ENCODE measurements at places on chromosomes 3 and 15. TPM values are rescaled to one million over a fixed set of nuclear protein-coding genes. Genes with fewer than 3 reads are reported as not detected.

GRCh38 chr3:184440151-184440550, 60.3 kb downstream of the CHRD start:
- DNase-seq, result no peak
- H3K4me3 ChIP-seq, result no peak overlapping the region
- no peak overlapping the region for H3K27ac ChIP-seq
- H3K36me3 ChIP-seq, result no peaks in the 10 kb centered on the region

The CDCP1 gene
- 2.5 TPM for total RNA-seq

- no peaks in the 10 kb centered on the region for H3K36me3 ChIP-seq
- H3K4me1 ChIP-seq, result no peaks in the 10 kb centered on the region
- DNase-seq, result no peak
- no peak overlapping the region for H3K4me3 ChIP-seq
- H3K27ac ChIP-seq, result no peak overlapping the region
- peaks cover 36% of the 10 kb centered on the region for H3K27me3 ChIP-seq
These were observed 445.9 kb upstream of the PROK2 start for GRCh38 chr3:72230774-72231379.

GRCh38 chr15:87703327-87704111, 553.0 kb downstream of the NTRK3 start:
- DNase-seq, result no peak
- no peak overlapping the region for H3K27ac ChIP-seq
- H3K36me3 ChIP-seq, result no peaks in the 10 kb centered on the region
- H3K27me3 ChIP-seq, result no peaks in the 10 kb centered on the region
- no peak overlapping the region for H3K4me3 ChIP-seq
- no peaks in the 10 kb centered on the region for H3K4me1 ChIP-seq

The PLIN1 gene
- under 0.01 TPM for total RNA-seq

- H3K27ac ChIP-seq, result peak overlapping the region; percentile 35
- DNase-seq, result peak; percentile 66
- peaks cover 15% of the 10 kb centered on the region for H3K4me1 ChIP-seq
- no peaks in the 10 kb centered on the region for H3K36me3 ChIP-seq
- no peaks in the 10 kb centered on the region for H3K27me3 ChIP-seq
These were observed 461.8 kb downstream of the MAGI1 start for GRCh38 chr3:65576966-65577365.

- H3K36me3 ChIP-seq, result no peaks in the 10 kb centered on the region
- no peaks in the 10 kb centered on the region for H3K4me1 ChIP-seq
- no peak overlapping the region for H3K4me3 ChIP-seq
These were observed 229.4 kb downstream of the CD47 start for GRCh38 chr3:107861422-107861821.

DNA sequence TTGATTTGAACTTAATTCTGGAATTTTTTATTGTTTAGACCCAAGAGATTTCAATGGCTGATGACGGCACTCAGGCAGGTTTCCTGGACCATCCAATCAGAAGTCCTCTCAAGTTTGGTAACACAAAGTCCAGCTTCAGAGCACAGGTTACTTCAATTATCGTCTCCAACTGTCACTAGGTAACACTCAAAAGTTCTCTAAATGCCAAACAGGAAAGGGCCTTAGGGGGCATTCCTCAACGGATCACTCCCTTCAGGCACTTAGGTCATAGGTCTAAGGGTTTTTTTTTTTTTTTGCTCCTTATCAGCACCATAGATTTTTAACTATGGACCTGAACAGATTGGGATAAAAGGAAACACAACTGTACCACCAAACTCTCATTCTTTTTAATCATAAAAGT, 85.8 kb downstream of the MEIS2 start:
- H3K4me1 ChIP-seq, result peaks cover 3% of the 10 kb centered on the region

GRCh38 chr15:70475921-70476320, 287.4 kb downstream of the UACA start:
- no peak overlapping the region for H3K4me3 ChIP-seq
- peaks cover 16% of the 10 kb centered on the region for H3K4me1 ChIP-seq
- H3K27me3 ChIP-seq, result peaks cover 2% of the 10 kb centered on the region
- H3K36me3 ChIP-seq, result no peaks in the 10 kb centered on the region

GRCh38 chr3:141482245-141482922, 4.4 kb upstream of the RASA2 start:
- no peaks in the 10 kb centered on the region for H3K36me3 ChIP-seq
- no peak overlapping the region for H3K4me3 ChIP-seq
- peak; percentile 81 for DNase-seq
- no peaks in the 10 kb centered on the region for H3K27me3 ChIP-seq
- peaks cover 3% of the 10 kb centered on the region for H3K4me1 ChIP-seq
- H3K27ac ChIP-seq, result no peak overlapping the region

The RCCD1 gene
- total RNA-seq, result 4.4 TPM

The ADGRG7 gene
- total RNA-seq, result not detected

DNA sequence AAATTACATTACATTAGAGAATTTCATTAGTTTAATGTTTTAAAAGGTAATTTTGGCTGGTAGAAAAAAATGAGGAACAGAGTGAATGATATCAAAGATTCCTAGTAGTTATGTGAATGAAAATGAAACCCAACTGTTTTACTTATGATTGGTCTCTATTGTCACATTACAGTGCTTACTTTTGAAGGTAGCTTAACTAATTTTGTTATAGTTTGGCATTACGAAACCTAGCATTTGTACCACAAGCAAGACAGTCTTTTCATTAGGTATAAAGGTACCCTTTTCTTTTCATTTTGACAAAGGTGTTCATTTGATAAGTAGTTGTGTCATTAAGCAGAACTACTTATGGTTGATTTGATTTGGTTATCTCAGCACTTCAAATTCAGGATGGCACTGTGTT, 6.9 kb downstream of the SELENOT start:
- no peak overlapping the region for H3K27ac ChIP-seq
- no peaks in the 10 kb centered on the region for H3K27me3 ChIP-seq
- H3K36me3 ChIP-seq, result peaks cover 8% of the 10 kb centered on the region
- DNase-seq, result no peak

The GPR149 gene
- not detected for total RNA-seq

DNA sequence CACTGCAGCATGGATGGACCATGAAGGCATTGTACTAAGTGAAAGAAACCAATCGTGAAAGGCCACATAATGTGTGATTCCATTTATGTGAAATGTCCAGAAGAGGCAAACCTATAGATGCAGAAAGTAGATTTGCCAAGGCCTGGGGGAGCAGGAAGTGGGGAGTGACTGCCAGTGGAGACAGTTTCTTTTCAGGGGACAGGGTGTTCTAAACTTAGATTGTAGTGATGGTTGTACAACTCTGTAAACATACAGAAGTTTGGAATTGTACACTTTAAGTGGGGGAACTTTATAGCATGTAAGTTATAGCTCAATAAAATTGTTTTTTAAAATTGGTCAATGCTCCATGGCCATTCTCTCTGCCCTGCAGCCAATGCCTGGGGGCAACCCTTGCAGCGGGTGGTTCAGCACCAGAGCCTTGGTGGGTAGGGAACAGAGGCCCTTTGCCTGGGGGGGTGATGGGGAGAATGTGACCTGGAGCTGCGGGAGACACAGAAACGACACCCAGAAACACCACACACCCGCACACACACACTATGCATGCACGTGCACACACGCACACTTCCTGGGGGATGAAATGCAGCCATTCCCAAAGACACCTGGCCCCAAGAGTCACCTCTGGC, 43.1 kb downstream of the DNAJB8 start:
- DNase-seq, result no peak
- no peaks in the 10 kb centered on the region for H3K4me1 ChIP-seq
- H3K4me3 ChIP-seq, result no peak overlapping the region
- H3K36me3 ChIP-seq, result no peaks in the 10 kb centered on the region
- peaks cover 2% of the 10 kb centered on the region for H3K27me3 ChIP-seq

The KNG1 gene
- total RNA-seq, result not detected

DNA sequence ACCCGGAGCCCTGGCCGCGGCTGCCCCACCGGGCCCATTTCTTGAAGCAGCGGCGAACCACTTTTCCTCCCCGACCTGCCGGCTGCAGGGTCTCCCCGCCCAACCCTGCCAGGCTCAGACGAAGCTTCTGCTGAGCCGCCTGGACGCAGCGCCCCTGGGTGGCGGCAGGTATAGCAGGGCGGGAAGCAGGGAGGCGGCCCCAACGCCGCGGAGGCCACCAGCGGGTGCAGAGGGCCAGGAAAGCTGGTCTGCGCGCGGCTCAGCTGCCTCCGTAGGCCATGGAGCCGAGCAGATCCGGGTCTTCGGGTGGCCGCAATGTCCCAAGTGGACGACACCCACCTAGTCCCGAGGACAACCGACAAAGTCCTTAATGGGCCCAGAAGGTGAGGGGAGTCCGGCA, 21.9 kb upstream of the SRPRB start:
- no peak for DNase-seq
- no peak overlapping the region for H3K4me3 ChIP-seq
- no peaks in the 10 kb centered on the region for H3K36me3 ChIP-seq
- H3K4me1 ChIP-seq, result no peaks in the 10 kb centered on the region

The TMEM43 gene
- 114 TPM for total RNA-seq

The PLCH1 gene
- total RNA-seq, result not detected

The ELL3 gene
- total RNA-seq, result 1.7 TPM

DNA sequence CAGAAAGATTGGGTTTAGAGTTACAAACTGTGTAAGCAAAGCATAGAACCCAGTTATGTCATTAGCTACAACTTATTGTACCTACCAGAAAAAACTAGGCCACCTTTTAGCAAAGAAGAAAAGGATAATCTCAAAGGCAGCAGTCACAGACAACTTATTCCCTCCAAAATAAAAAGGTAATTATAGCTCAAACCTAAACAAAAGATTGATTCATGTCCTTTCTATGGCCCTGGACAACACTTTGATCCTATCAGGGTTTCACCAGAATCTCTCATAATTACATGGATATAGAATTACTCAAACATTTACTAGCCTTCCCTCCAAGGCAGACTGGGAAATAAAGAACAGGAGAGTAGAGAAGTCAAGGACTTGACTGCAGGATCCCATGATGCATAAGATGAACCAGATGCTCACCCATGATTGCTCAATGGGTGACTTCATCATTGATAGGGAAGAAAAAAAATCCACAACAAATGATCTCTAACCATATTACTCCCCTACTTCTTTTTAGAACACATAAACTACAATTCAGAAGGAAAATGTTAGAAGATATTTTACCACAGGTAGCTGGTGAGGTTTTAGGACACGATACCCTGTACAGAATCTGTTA, 17.4 kb downstream of the DET1 start:
- H3K27ac ChIP-seq, result no peak overlapping the region
- no peaks in the 10 kb centered on the region for H3K27me3 ChIP-seq
- H3K4me1 ChIP-seq, result no peaks in the 10 kb centered on the region
- peaks cover 20% of the 10 kb centered on the region for H3K36me3 ChIP-seq
- no peak overlapping the region for H3K4me3 ChIP-seq

GRCh38 chr15:88656760-88657221, 18.0 kb downstream of the ISG20 start:
- DNase-seq, result no peak
- no peak overlapping the region for H3K27ac ChIP-seq
- H3K4me1 ChIP-seq, result peaks cover 13% of the 10 kb centered on the region
- H3K36me3 ChIP-seq, result no peaks in the 10 kb centered on the region
- no peak overlapping the region for H3K4me3 ChIP-seq

Measured in IMR-90 (cell line).